Sigmoid colon (tissue), 7 donors: ENCODE measurements at places on chromosomes 11 and 22.

GRCh38 chr22:24429411-24430365, 2.3 kb downstream of the ADORA2A start:
- peak; percentile 86 for DNase-seq

GRCh38 chr11:80320765-80321164, 879.9 kb upstream of the TENM4 start:
- DNase-seq = no peak

- DNase-seq = peak; percentile 80
Observed at GRCh38 chr11:40293655-40294348, 1165.7 kb downstream of the LRRC4C start.

GRCh38 chr11:69642549-69642912, 1.6 kb downstream of the CCND1 start:
- peak; percentile 65 for DNase-seq

DNA sequence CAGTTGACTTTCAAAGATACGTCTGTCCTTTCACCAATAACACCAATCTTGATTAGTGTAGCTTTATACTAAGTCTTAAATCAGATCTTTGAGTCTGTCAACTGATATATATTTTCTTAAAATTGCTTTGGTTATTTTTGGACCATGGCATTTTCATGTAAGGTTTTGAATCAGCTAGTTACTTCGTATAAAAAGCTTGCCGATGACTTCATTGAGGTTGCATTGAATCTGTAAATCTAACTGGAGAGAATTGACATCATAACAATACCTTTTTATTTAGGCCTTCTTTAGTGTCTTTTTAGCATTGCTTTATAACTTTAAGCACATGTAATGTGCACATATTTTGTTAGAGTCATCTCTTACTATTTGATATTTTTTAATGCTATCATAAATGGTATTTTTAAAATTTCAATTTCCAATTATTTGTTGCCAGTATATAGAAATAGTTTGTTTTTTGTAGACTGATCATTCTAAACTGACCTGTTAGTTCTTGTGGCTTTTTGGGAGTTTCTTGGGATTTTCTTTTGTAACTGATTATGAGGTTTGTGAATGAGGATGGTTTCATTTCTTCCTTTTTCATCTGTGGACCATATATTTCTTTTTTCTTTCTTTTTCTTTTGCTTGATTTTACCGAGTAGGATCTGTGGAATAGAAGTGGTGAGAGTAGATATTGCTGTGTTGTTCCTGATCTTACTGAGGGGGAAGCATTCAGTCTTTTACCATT, 61.4 kb downstream of the DDX10 start:
- DNase-seq = no peak

DNA sequence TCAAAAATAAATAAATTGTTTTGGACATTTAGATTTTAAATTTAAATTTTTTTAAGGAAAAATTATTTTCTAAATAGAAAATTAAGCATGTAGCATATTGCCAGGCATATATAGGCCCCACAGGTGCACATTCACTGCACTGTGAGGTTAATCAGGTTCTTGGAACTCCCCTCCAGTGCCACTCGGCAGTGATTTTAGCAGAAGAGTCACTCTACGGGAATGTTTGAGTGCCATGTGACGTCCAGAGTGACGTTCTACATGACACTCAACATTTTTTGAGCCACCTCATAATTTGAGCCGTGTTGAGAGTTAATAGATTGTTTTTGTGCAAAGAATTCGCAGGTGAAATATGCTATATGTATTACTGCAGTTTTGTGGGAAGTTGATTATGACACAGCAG, 77.4 kb downstream of the SWAP70 start:
- DNase-seq = no peak
